Thymus (tissue), 14 donors: ENCODE measurements at places on chromosomes 12 and 14. TPM values are rescaled to one million over a fixed set of nuclear protein-coding genes. Genes with fewer than 3 reads are reported as not detected.

The GPD1 gene
- total RNA-seq = 0.38 TPM

The UBC gene
- 824 TPM for total RNA-seq

- H3K4me3 ChIP-seq = peak overlapping the region; percentile 50
- H3K27me3 ChIP-seq = peaks cover 23% of the 10 kb centered on the region
- DNase-seq = no peak
- peaks cover 6% of the 10 kb centered on the region for H3K4me1 ChIP-seq
- H3K27ac ChIP-seq = no peak overlapping the region
These were observed 8.3 kb upstream of the MTA1 start for GRCh38 chr14:105411017-105411941.

DNA sequence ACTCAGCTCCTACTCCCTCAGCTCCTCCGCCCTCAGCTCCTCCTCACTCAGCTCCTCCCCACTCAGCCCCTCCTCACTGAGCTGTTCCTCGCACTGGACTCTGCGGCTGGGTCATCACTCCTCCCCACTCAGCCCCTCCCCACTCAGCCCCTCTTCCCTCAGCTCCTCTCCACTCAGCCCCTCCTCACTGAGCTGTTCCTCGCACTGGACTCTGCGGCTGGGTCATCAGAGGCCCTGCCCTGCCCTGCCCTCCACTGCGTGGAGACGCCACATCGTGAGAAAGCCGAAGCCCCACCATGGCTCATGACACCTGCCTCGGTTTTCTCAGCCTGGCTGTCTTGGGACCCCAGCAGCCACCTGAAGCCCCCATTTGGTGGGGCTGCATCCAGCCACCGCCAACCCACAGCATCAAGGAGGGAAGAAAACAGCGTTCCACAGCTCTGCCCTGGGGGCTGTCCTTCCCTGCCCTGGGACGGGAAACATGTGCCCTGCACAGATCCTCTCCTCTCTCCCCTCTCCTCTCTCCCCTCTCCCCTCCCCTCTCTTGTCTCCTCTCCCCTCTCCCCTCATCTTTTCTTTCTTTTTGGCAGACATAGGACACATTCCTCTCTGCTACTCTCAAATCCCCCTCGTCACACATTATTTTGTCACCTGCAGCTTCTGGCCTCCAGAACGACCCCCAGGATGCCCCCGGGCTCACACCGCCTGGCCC, 17.7 kb downstream of the NOC4L start:
- no peak for DNase-seq
- H3K4me1 ChIP-seq = no peaks in the 10 kb centered on the region
- H3K27me3 ChIP-seq = peaks cover 12% of the 10 kb centered on the region
- no peak overlapping the region for H3K4me3 ChIP-seq
- H3K27ac ChIP-seq = no peak overlapping the region

GRCh38 chr12:112998987-112999767, 20.9 kb downstream of the OAS2 start:
- H3K27ac ChIP-seq = no peak overlapping the region
- DNase-seq = no peak
- H3K36me3 ChIP-seq = peaks cover 36% of the 10 kb centered on the region
- H3K4me1 ChIP-seq = no peaks in the 10 kb centered on the region

- no peaks in the 10 kb centered on the region for H3K4me1 ChIP-seq
- no peak overlapping the region for H3K4me3 ChIP-seq
- H3K36me3 ChIP-seq = no peaks in the 10 kb centered on the region
- H3K27me3 ChIP-seq = no peaks in the 10 kb centered on the region
- H3K27ac ChIP-seq = no peak overlapping the region
These were observed 22.2 kb downstream of the TMEM233 start for GRCh38 chr12:119615518-119616475.

The FLVCR2 gene
- 1.9 TPM for total RNA-seq

GRCh38 chr12:20420557-20420956, 52.2 kb downstream of the PDE3A start:
- no peak for DNase-seq
- H3K4me1 ChIP-seq = no peaks in the 10 kb centered on the region
- no peak overlapping the region for H3K27ac ChIP-seq
- H3K36me3 ChIP-seq = no peaks in the 10 kb centered on the region
- H3K4me3 ChIP-seq = no peak overlapping the region

The FAIM2 gene
- 0.24 TPM for total RNA-seq
